ENCODE measurements at places on chromosomes 3 and 15.

DNA sequence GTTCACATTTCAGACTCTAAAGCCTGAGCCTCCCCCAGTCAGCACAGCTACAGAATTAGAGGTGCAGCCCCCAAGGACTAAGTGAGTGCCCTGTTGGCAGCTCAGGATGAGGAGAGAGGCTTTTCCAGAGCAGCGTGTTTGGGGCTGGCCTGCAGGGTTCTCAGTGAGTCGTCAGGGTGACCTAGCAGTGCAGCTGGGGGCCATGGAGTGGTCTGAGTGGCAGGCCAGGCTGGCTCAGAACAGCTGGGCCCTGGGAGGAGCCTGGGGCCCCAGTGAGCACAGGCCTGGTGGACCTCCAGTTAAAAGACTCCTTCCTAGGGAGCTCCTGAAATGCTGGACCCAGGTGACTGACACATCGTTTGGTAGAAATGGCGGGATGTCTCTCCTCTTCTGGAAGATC lies 108.3 kb downstream of the SLC49A4 start:
- DNase-seq = no peak

DNA sequence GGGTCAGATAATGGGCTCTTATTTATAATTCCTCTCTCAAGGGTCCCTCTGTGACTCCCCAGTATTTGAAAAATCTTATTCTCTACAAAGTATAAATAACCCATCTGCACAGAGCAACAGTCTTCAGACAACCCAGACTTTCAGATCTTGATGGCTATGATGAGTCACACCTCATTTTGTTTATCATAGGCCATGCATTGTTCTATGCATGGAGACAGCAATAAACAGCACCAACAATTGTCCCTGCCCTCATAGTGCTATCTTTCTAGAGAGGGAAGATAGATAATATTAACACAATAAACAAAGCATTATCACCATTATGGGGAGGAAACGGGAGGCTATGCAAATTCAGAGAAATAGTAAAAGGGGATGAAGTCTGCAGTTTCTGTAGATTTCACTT lies 13.4 kb downstream of the FHIT start:
- DNase-seq = no peak

- no peak for DNase-seq
Measured at GRCh38 chr3:79306934-79307570, 460.7 kb downstream of the ROBO1 start.

DNA sequence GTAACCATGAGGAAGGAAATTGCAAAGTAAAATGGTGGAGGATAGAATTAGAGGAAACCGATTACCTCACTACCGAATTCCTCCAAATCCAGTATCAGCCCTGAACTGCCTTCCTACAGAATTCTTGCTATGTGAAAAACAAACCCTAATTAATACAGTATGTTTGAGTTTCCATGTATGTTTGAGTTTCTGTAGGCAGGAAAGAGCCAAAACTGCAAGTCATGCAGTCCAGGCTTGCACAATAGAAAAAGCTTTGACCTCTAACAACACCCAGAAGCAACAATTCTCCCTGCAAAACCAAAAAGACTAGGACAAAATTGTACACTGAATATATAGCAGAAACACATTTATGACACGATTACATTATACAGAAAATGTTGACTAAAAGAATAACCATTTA lies 614.8 kb downstream of the DIPK2A start:
- no peak for DNase-seq

- no peak for DNase-seq
Measured at GRCh38 chr15:40872791-40873693, 992 bp downstream of the RHOV start.

DNA sequence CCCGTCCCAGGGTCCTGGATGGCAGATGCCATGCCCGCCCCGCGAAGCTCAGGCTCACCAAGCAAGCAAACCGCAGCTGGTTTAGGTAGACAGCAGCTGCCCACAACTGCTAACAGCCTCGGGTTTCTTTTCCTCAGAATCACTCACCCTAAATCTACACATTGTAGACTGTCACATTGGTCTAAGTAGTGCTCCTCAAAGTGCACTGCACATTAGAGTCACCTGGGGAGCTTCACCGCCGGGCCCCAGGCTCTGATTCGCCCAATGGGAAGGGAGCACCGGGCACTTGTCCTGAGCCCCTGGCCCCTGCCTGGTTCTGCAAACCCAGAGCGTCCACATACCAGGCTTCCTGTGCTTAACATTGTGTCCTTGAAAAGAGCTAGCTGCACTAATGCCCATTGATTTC lies 752 bp downstream of the OCA2 start:
- DNase-seq = no peak

DNA sequence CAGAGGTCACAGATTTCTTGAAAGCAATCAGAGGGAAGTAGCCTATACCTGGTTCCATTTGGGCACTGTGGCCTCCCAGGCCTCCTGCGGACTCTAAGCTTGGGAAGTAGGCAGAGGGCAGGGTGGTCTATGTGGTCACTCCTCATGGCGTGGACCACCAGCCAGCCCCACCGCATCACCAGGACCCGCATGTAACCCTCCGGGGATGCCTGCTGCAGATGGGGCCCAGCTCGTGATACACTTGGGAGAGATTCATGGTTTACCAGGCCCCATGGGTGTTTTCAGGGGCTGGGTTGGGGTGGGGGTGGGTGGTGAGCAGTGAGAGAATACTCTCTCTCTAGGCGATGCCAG lies 123.7 kb downstream of the ASB7 start:
- DNase-seq = no peak

DNA sequence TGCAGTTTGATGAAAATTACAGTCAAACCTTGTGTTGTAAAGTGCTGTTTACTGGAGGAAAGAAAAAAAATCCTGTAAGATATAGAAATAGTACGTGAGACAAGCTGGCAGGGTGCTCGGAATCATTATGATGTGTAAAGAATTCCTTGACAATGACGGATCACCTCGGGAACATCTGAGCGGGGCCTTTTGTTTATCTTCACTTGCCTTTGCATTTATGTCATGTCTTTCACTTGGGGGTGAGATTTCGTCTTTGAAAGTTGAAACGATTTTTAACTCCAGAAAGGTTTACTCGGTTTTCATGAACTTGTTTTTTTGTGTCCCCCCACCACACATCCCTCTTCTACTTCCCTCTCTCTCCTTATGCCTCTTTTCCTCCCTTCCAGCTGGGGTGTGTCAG lies 128.3 kb upstream of the VEPH1 start:
- no peak for DNase-seq

GRCh38 chr15:90022905-90023700 lies 22.0 kb downstream of the ZNF710 start:
- no peak for DNase-seq

DNA sequence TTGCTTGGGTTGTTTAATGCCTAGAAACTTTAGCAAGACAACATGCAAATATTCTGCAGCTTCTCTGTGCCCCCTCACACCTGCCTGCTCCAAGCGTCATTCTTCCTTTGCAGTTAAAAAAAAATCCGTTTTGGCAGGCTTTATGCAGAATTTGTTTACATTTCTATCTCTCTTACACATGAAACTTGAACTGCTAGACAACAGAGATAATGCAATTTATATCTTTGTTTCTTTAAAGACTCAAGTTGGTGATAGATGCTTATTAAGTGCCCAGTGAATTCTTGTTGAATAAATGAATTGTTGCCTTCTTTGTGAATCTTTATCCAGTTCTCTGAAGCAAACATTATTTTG lies 53.2 kb downstream of the CHST2 start:
- no peak for DNase-seq

- peak; percentile 27 for DNase-seq
Measured at GRCh38 chr15:91302588-91303439, 202.8 kb downstream of the SV2B start.

- DNase-seq = no peak
Measured at GRCh38 chr3:83233715-83234114, 1472.3 kb upstream of the GBE1 start.

GRCh38 chr3:8593021-8593827 lies 51.4 kb downstream of the SSUH2 start:
- DNase-seq = no peak

DNA sequence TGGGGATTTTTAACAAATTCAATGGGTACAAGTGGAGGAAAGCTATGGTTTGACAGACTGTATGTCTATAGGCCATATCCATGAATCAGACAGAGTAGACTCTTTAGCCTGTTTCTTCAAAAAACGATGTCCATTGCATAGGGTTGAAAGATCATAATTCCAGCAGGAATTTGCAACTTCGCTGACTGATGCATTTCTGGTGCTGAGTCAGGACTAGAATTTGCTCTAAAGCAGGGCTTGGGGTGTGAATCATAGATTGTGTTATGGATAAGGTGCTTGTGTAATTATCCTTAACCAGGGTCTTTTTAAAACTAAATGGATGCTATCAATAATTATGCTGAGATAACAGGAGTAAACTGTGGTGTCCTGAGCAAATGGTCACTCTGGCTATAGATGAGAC lies 200.4 kb upstream of the TBC1D5 start:
- no peak for DNase-seq

DNA sequence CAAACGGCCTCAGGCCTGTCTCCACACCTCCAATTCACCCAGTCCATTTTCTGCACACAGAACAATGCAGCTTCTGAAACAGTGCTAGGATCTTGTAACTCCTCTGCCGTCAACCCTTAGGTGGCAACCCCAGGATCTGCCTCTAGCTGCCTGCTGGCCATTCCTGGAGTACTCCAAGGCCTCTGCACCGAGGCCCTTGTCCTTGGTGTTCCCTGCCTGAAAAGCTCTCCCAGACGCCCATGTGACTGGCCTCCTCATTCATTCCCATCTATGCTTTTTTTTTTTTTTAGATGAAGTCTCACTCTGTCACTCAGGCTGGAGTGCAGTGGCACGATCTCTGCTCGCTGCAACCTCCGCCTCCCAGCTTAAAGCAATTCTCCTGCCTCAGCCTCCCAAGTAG lies 18.3 kb downstream of the RAB43 start:
- DNase-seq = no peak

DNA sequence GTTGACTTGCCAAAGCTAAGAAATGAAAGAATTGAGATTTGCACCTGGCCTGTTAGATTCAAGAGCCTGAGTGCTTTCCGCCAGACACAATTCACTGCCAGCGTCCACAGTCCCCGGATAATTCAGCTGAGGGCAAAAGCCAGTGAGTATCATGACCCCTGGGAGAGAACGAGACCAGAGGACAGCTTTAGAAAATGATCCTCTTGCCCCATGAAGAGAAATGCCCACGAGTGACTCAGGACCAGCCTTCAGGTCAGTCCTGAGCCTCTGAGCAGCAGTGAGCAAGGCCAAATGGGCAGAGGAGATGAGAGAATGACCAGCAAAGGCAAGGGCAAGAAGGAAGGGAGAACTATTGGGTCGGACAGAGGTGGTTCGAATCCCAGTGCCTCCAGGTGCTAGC lies 273.5 kb downstream of the FAM43A start:
- no peak for DNase-seq

DNA sequence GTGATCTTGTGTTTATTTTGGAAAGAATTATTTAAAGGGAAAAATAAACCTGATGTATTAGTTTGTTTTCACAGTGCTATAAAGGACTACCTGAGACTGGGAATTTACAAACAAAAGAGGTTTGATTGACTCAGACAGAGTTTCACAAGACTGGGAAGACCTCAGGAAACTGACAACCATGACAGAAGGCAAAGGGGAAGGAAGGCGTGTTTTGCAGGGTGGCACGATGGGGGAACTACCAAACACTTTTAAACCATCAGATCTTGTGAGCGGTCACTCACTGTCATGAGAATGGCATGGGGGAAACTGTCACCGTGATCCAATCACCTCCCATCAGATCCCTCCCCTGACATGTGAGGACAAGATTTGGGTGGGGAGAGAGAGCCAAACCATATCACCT lies 87.0 kb downstream of the TP63 start:
- no peak for DNase-seq

- no peak for DNase-seq
Measured at GRCh38 chr3:15794303-15794771, 3.4 kb downstream of the ANKRD28 start.

- no peak for DNase-seq
Measured at GRCh38 chr3:25455441-25456132, 27.5 kb downstream of the RARB start.

GRCh38 chr3:9201266-9201665 lies 48.2 kb downstream of the SRGAP3 start:
- no peak for DNase-seq

GRCh38 chr15:45048794-45049631 lies 26.0 kb downstream of the SORD start:
- DNase-seq = no peak

DNA sequence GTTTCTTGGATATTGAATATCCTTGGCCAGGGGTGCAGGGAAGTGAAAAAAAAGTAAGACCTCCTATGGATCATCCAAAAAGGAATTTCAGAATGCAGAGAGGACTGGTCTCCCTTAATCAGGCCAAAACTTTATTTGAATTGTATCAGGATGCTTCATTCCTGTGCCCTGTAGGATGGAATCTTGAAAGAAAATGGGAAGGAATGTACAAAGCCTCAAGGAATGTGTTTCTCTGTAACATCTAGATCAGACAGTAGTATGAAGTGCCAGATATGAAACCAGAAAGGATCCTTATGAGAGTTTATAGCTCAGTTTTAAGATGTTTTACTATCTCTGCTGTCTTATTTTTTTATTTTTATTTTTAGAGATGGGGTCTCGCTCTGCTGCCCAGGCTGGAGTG lies 6.5 kb upstream of the GSK3B start:
- DNase-seq = no peak

GRCh38 chr15:58761010-58761388 lies 10.1 kb upstream of the MINDY2 start:
- no peak for DNase-seq

DNA sequence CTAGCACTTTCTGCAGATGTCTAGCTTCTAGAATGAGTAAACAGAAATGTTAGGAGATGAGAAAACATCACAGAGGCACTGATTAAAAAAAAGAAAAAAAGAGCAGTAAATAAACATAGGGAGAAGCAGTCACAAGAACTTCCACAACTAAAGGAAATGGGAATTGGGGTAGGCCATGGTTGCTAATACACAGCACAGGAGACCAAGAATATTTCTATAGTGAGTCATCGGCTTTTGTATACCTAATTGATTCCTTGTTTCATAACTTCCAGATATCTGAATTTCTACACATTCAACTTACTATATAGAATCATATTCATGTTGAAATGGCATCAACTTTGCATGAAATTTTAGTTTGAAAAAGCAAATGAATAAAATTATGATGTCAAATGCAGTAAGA lies 47.3 kb upstream of the TCF12 start:
- peak; percentile 13 for DNase-seq

- no peak for DNase-seq
Measured at GRCh38 chr3:39409514-39410136, 3.1 kb downstream of the RPSA start.

- DNase-seq = no peak
Measured at GRCh38 chr3:71110385-71111222, 472.9 kb downstream of the FOXP1 start.

DNA sequence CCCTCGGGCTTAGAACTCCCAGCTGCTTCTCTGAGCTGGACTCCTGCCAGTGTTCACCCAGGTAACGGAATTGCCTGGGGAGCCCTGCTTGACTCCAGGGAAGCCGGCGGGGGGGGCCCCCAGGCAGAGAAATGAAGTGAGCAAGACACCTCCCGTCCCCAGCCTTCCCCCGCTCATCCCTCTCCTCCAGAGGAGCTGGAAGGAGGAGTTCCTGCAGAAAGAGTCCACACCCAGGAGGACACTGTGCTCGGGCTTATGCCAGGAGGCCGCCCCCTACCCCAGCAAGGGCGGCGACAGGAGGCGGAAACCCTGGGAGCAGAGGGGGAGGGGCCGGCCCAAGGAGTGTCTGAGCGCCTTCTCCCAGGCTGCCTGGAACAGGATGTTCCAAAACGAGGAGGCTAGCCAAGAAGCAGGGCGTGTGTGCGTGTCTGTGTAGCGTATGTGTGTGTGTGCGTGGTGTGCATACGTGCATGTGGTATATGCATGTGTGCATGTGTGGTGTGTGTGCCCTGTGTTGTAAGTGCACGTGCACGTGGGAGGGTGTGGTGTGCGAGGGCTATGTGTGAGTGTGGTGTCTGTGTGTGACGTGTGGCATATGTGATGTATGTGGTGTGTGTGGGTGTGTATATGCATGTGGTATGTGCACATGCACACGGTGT lies 511.3 kb downstream of the SHQ1 start:
- DNase-seq = no peak
